ENCODE measurements at places on chromosomes 13 and 19.

DNA sequence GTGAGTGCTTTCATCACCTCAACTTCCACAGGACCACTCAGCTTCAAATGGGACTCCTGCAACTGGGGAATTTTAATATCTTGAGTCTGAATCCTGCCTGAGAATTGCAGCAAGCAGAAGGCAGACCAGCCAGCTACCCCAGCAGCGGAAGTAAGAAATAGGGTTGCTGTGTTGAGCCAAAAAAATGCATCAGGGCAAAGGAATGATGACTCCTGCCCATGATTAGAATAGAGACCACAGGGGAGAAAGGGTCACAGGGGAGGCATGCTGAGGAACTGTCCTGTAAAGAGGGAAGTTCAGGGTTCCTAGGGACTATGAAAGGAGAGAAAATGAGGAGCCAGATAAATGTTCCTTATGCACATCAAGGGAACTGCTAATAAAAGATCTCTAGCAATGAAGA, 370.2 kb downstream of the KCTD12 start:
- no peak for DNase-seq

DNA sequence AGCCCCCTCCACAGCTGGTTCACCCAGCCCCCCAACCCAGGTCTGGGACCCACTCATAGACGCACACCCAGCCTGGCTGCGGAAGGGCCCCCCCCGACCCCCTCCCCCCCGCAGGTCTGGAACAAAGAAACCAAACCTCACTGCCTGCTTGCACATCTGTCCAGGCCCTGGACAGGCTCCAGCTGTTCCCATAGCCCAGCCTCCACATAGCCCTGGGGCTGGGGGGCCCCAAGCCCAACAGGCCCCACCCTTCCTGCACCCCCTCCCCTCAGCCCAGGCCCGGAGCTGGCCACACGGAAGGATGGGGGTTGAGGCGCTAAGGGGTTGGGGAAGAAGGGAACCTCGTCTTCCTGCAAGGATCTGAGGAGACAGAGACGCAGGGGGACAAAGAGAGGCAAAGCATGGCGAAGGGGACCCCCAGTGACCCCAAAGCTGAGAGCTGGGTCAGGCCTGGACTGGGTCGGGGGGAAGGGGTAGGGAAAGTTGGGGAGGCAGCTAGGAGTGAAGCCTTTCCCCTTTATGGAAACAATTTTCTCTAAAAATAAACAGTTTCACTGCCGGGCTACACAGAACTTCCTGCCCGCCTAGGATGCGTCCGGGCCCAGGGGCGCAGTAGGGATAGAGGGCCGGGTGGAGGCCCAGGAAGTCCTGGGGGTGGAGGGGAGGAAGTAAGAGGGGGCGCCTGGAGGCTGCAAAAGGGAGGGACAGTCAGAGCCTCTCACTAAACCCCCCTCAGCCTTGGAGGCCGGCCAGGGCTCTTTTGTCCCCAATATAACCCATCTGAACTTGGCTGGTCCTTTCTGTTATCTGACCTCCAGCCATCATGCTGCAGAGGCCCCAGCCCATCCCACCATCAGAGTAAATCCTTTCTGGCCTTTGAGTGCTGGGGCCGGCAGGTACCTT, 2.4 kb downstream of the KANK2 start:
- no peak for DNase-seq

DNA sequence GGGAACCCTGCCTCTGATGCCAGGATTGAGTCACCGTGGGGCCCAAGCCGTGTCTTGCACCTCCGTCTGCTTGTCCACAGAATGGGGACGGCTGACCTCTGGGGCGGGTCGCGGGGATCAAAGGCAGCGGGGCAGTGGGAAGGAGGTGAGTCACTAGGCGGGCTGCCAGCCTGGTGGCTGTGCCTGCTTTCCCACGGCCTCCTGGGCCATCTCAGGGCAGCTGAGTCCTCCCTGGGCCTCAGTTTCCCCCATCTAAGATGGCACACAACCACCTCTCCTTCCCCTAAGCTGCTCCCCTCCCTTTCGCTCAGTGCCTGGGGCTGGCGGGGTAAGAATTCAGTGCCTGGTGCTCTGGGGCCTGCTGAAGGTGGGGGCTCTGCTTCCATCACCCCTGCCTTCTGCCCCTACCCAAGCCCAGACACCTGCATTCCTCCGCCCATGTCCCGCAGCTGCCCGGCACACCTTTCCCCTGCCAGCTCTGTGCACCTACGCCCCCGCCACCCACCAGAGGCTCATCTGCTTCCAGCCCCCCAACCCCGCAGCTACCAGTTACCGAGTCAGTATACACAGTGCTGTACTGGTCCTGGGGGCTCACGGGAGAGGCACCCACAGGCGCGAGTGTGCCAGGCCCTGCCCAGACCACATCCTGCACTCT, 3.5 kb downstream of the MKNK2 start:
- peak; percentile 64 for DNase-seq

DNA sequence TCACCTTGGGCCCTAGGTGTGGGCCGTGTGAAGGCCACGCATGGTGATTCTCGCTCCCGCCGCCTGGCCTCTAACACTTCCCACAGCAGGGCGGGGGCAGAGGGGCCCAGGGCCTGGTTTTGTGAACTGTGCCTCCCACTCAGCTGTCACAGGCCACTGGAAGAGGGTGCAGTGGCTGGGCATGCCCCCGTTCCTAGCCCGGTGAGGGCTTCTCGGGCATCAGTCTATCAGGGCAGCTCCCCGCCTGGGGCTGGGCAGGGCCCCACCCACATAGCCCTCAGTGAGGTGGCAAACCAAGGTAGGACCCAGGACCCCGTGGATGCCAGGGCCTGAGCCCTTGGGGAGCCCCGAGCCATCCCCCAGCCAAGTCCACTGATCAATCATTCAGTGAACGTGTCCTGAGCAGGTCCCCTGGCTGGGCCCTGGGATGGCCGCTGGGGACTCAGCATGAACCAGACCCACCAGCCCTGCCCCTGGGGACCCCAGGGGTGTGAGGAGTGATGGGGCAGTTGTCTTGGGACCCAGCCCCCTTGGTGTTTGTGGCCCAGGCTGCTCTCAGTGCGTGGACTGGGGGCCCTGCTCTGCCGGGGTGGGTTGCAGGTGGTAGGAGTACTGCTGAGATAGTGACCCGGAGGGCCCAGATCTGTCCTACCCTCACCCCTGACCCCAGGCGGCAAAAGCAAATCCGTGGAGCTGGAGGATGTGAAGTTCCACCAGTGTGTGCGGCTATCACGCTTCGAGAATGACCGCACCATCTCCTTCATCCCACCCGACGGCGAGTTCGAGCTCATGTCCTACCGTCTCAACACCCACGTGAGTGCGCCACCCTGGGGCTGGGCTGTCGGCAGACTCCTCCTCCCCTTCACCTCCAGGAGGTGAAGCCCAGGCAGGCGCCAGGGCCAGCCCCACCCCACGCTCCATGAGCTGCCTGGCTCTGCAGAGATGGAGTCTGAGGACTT, 29.4 kb downstream of the AP1M1 start:
- DNase-seq, result no peak

- no peak for DNase-seq
Observed at GRCh38 chr13:45750566-45750965, 48.4 kb downstream of the CBY2 start.

DNA sequence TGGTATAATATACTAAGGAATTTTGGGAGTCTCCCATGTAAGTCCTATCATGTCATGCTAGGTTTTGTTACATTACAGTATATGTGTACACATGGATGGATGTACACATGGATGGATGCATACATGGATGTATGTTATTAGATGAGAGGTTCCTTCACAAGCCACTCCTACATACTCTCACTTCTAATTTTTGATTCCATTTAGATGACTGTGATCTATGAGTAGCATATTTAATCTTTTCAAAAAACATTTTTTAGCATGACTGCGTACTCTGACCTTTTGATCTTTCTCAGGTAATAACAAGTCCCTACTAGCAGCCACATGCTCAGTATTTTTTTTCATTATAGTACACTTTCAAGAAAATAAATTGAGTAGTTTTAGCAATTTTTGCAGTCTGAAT, 441.8 kb downstream of the SLITRK1 start:
- DNase-seq, result no peak

- no peak for DNase-seq
Observed at GRCh38 chr13:113040597-113041292, 64.8 kb upstream of the F7 start.

- DNase-seq, result no peak
Observed at GRCh38 chr13:47289567-47289966, 392.7 kb upstream of the HTR2A start.

DNA sequence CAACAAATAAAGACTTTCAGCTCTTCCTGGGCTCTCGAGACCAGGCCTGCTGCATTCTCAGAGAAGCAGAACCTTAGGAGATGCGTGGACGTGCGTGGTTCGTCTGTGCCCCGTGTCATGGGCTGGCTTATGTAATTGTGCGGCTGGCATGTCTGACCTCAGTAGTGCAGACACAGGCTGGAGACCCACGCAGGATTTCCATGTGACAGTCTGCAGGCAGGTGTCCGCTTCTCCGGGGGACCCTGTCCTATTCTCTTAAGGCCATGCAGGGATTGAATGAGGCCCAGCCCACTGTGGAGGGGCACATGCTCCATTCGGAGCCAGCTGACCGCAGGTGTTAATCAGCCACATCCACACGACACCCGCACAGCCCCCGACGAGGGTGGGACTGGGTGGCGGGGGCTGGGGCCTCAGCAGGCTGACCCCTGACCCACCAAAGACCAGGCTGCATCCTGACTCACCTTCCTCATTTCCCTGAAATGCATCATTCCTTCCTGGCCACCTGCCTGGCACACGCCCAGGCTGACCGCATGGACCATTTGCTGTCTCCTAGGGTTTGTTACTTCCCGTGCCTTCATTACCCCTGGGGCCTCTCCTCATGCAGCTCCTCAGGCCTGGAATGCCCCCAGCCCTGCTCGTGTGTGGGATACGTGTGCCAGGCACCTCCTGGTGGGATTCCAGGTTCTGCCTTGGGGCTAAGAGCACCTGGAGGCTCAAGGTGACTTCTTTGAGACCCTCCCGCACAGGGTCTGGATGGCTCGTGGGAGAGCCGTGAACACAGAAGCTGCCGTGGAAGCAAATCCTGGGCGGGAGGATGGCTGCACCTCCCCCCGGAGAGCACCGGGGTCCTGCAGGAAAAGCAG, 10.7 kb upstream of the MCF2L start:
- no peak for DNase-seq

- DNase-seq, result no peak
Observed at GRCh38 chr13:103224804-103225203, 158.6 kb upstream of the SLC10A2 start.

- DNase-seq, result no peak
Observed at GRCh38 chr13:72920097-72920496, 138.2 kb downstream of the PIBF1 start.

GRCh38 chr19:4012092-4012974, 4.8 kb downstream of the PIAS4 start:
- DNase-seq, result no peak

GRCh38 chr13:43472980-43473379, 313.8 kb downstream of the ENOX1 start:
- DNase-seq, result no peak

DNA sequence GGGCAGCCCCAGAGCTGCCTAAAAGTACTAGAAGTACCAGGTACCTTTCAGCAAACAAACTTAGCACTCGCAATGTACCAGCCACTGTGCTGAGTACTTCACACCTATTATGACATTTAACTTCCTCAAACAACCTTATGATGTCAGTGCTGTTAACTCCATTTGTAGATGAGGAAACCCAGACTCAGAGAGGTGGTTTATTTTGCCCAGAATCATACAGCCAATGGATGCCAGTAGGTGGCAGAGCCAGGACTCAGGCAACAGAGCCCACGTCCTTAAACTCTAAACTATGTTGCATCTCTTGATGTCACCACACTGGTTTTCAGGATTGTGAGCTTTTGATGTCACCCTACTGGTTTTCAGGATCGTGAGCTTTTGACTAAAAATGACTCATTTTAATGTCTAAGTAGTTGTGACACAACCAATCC, 78.9 kb downstream of the FLT1 start:
- DNase-seq, result no peak

- no peak for DNase-seq
Observed at GRCh38 chr13:101155920-101156319, 260.4 kb downstream of the NALCN start.

DNA sequence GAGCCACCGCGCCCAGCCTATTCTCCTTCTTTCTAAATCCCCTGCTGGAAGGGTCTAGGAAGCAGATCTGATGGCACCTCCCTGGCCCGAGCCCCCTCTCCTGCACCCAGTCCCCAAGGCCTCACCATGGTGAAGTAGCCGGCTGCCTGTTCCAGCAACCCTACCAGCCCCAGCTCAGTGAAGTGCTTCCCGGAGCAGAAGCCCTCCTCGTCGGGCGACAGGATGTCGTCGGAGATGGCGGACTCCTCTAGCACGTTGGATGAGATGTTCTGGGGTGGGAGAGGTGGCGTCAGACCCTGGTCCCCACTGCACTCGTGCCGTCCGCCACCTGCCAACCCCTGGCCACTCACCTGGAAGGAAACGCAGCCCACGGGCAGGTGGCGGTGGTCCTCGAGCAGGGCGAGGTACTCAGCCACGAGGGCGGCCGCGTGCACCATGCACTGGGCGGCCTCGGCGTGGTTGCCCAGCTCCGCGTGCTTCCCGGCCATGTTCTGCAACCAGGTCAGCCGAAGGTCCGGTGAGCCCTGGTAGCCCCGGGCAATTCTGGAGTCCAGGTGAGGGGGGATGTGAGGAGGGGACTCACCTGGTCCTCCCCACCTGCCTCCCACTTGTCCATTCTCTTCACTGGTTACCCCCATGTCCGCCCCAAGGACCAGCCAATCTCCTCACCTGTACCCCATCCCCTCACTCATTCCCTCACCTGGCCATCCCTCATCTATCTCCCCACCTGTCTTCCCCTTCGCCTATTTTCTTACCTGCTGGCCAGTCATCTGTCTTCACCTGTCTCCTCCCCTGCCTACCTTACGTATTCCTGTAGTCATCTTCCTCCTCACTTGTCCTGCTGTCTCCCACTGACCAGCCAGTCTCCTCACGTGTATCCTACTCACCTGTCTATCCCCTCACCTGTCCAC, 11.5 kb upstream of the KANK2 start:
- no peak for DNase-seq

GRCh38 chr13:73536865-73537264, 478.1 kb downstream of the KLF5 start:
- DNase-seq, result no peak
